ENCODE measurements at places on chromosomes 12 and 14.

GRCh38 chr12:120851944-120852343, 52.2 kb downstream of the SPPL3 start:
- no peak for DNase-seq

- DNase-seq, result no peak
Observed at GRCh38 chr14:70753518-70753953, 55.8 kb downstream of the MAP3K9 start.

GRCh38 chr14:74144789-74145188, 60.0 kb downstream of the LIN52 start:
- no peak for DNase-seq

GRCh38 chr12:130828895-130829294, 10.2 kb downstream of the STX2 start:
- no peak for DNase-seq

DNA sequence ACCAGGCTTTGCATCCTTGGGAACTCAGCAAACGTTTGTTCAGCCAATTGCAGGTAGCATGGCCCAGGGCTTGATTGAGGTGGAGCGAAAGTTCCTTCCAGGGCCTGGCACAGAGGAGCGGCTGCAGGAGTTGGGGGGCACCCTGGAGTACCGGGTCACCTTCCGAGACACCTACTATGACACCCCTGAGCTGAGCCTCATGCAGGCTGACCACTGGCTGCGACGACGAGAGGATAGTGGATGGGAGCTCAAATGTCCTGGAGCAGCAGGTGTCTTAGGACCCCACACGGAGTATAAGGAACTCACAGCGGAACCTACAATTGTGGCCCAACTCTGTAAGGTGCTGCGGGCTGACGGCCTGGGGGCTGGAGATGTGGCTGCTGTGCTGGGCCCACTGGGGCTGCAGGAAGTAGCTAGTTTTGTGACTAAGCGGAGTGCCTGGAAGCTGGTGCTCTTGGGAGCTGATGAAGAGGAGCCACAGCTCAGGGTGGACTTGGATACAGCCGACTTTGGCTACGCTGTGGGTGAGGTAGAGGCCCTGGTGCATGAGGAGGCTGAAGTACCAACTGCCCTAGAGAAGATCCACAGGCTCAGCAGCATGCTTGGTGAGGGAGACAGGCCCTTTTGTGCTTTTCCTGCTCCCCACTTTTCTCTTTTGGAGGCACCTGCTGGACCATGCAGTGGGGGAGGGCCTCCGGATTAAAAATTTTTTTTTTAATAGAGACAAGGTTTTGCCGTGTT, 799 bp downstream of the THTPA start:
- no peak for DNase-seq

DNA sequence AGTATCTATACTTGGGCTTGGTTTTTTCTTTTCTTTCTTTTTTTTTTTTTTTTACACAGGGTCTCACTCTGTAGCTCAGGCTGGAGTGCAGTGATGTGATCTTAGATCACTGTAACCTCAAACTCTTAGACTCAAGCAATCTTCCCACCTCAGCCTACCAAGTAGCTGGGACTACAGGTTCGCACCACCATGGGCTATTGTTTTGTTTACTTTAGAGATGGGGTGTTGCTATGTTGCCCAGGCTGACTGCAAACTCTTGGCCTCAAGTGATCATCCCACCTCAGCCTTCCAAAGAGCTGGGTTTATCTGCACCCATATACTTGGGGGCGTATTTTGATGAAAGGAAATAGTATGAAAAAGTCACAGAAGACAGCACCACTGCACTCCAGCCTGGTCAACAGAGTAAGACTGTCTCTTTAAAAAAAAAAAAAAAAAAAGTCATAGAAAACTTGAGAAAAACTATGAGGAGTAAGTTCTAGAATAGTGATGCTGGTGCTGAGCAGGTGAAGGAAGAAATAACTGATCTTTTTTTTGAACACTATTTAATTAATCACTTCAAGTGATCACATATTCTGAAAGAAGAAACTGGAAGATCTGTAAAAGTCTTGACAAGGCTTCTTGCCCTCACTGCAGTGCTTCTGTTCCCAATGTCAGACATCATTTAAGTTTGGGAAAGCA, 53.8 kb upstream of the NPFF start:
- no peak for DNase-seq

DNA sequence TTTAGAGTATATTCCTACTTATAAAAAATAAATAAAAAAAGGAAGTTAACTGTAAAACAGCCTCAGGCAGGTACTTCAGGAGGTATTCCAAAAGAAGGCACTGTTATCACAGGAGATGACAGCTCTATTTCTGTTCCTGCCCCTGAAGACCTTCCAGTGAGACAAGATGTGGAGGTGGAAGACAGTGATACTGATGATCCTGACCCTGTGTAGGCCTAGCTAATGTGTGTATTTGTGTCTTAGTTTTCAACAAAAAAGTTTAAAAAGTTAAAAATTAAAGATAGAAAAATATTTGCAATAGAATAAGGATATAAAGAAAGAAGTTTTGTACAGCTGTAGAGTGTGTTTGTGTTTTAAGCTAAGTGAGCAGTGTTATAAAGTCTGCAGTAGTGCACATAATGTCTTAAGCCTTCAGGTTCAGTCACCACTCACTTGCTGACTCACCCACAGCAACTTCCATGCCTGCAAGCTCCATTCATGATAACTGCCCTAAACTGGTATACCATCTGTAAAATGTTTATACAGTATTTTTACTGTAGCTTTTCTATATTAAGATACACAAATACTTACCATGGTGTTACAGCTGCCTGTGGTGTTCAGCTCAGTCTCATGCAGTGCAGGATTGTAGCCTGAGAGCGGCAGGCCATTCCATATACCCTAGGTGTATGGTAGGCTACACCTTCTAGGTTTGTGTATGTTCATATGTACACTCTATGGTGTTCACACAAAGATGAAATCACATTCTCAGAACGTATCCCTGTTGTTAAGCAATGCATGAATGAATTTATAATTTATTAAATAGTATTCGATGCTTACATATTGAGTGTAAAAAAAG, 121.1 kb downstream of the ANO6 start:
- DNase-seq, result no peak

GRCh38 chr12:1933342-1934051, 15.0 kb upstream of the CACNA2D4 start:
- DNase-seq, result no peak

- DNase-seq, result peak; percentile 68
Observed at GRCh38 chr14:21014761-21015190, 10.1 kb downstream of the NDRG2 start.

DNA sequence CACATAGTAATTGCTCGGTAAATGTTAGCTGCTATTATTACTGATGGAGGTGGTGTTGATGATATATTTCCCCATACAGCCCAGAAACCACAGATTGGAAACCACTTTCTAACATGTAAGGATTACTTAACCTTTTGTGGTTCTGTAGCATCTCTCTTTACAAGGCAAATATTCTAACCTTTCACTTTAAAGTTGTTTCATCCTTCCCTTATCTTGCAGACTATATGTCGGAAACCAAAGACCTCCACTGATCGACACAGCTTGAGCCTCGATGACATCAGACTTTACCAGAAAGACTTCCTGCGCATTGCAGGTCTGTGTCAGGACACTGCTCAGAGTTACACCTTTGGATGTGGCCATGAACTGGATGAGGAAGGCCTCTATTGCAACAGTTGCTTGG, 75.8 kb downstream of the FRMD6 start:
- DNase-seq, result no peak

DNA sequence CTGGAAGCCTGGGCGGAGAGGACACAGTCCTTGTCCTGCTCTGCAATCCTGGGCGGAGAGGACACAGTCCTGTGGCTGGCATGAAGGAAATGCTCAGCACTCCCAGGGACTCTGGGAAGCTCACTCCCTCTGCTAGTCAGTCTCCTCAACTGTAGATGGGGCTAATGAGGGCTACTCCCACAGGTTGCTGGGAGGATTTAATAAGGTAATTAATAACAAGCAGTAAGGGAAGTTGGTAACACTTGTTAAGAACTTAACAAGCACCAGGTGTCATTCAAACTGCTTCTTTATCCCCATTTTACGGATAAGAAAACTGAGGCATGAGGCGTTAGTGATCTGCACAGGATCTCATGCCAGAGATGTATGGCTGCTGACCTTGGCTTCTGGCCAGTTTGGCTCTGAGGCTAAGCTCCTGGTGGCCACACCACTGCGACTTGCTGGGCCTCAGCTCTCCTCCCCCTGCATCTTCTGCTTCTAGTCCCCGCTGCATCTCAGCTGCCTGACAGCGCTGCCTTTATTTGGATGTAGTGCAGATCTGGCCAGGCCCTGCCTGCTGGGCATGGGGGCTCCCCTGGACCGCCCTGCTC, 54.1 kb upstream of the BEGAIN start:
- DNase-seq, result no peak

- DNase-seq, result no peak
Observed at GRCh38 chr12:56391721-56392120, 29.1 kb upstream of the APOF start.

DNA sequence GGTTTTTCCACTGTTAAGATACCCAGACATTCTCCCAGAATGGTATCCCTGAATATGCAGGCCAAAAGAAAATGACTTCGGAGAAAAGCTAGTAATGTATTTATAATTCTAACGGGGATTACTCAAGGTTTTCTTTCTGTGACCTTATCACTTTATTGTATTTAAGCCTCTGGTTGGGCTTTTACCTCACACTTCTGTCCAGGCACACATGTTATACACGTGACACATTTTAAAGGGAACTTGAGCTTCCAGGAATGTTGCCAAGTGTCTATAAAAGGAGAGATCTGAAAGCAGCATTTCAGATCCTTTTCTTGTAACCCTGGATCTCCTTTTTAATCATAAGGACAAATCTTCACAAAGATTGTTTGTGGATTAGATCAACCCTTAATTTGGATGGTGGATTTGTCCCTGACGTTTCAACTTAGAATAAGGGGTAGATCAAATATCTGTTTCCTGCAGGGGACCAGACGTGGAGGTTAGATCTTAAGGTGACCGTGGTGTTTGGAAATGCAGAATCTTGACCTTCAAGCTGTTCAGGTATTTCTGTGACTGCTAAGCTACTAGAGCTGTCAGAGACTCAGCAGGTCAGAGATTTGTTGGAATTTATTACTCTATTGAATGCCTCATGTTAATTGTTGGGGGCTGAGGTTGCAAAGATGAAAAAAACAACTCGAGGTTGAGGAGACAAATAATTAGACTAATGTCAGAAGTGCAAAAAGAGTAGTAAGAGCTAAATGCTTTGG, 1.5 kb downstream of the CIPC start:
- DNase-seq, result no peak

DNA sequence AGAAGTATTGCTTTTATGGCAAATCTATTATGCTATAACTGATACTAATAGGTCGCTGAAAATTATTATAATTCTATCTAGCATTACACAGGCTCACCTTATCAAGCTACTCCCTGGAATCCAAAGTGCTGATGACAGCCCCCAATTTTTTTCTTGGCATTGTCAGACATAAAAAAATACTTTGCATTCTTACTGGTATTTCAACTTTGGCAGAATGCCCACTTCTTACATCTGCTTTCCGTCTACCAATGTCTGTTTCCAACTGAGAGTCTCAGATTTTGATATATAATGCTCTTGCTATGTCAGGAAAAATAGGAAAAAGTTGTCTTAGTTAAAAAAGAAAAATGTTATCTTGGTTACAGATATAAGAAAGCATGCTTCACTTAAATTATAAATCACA, 615.4 kb downstream of the C12orf50 start:
- DNase-seq, result no peak

DNA sequence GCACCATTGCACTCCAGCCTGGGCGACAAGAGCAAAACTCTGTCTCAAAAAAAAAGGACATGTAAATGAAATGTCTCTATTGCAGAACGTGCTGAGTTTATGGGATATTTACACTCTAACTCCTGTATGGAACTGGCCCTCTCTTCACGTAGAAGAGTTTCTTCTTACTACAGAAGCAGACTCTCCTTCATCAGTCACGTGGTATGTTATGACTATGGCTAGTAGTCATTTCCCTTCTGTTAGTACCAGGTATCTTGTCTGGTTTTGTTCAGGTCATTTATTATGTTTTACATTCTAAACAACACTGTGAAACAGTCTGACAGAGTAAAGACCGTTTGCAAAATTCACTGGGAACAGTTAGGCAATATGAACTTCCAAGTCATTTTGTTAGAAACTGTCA, 20.3 kb downstream of the KNTC1 start:
- DNase-seq, result no peak

- DNase-seq, result no peak
Observed at GRCh38 chr14:22552001-22552826, 36.8 kb downstream of the DAD1 start.

DNA sequence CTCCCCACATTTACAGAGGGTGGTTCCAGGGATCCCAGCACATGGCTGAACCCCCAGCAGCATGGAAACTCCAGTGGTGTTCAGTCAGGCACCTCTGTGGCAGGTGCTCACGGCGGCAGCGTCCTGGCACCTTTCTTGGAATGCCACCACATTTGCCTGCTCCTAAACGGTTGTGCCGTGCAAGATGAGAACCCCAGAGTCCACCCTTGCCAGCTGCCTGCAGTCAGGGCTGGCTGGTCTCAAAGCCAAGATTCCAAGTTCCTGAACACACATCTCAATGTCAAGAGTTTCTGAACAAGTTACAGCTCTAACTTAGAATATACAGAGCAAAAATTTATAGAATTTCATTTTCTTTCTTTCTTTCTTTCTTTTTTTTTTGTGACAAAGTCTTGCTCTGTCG, 38.7 kb downstream of the DDX51 start:
- DNase-seq, result no peak

DNA sequence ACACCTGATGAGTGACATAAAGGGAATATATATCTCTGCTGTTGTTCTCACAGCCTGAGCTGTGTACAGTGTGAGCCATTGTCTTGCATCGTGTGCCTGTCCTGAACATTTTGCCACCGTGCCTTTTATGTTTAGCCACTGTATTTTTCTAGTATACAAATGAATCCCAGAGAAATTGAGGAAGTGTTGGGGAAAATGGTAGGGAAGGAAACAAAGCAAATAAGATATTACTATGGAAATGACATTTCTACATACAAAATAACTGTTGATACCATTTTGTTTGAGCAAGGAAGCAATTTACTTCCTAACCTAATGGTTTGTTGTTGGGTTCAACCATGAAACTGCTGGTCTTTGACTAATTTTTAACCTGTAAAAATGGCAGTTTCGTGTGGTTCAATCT, 5.5 kb downstream of the PSMA6 start:
- no peak for DNase-seq

- DNase-seq, result no peak
Observed at GRCh38 chr12:77163074-77164038, 98.0 kb upstream of the E2F7 start.

DNA sequence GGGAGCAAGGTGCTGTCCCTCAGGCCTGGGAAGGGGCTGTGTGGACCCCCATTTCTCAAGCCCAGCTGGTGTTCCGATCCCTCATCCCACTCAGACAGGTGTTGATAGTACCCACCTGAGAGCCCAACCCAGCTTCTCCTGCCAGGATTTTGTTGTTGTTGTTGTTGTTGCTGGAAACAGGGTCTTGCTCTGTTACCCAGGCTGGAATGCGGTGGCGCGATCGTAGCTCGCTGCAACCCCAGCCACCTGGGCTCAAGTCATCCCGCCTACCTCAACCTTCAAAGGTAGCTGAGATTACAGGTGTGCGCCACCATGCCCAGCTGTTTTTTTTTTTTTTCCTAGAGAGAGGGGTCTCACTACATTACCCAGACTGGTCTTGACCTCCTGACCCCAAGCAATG, 209.9 kb downstream of the PHETA1 start:
- no peak for DNase-seq

- no peak for DNase-seq
Observed at GRCh38 chr12:13052421-13052820, 8.2 kb downstream of the FAM234B start.

- no peak for DNase-seq
Observed at GRCh38 chr12:128339126-128339520, 72.2 kb downstream of the TMEM132C start.

GRCh38 chr12:3523058-3523457, 32.1 kb downstream of the PRMT8 start:
- no peak for DNase-seq

All from stimulated activated CD4-positive, alpha-beta T cell treated with anti-CD3 and anti-CD28 coated beads, TNF-alpha, amount 100 ng/mL, for 4 hours (primary cell).